ENCODE measurements at places on chromosomes 1 and 21.

GRCh38 chr1:150971583-150972416 lies 2.8 kb downstream of the CERS2 start:
- DNase-seq, result no peak

GRCh38 chr1:29967261-29967660 lies 730.9 kb downstream of the PTPRU start:
- peak; percentile 13 for DNase-seq

DNA sequence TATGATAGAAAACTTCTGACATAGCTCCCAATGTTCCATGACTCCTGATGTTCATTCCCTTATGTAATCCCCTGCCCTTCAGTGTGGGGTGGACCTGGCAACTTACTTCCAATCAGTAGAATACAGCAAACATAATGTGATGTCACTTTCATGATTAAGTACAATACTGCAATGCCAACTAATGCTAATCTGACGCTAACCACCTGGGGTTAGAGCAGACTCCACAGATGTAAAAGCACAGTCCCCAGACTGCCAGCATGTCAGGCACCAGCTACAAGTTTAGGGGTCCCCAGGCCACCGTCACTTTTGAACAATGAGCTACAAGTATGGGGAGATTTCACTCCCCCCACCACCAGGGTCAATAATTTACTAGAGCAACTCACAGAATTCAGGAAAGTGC lies 32.3 kb upstream of the FBXO28 start:
- DNase-seq, result no peak

- no peak for DNase-seq
Measured at GRCh38 chr1:174556392-174556791, 108.6 kb downstream of the GPR52 start.

DNA sequence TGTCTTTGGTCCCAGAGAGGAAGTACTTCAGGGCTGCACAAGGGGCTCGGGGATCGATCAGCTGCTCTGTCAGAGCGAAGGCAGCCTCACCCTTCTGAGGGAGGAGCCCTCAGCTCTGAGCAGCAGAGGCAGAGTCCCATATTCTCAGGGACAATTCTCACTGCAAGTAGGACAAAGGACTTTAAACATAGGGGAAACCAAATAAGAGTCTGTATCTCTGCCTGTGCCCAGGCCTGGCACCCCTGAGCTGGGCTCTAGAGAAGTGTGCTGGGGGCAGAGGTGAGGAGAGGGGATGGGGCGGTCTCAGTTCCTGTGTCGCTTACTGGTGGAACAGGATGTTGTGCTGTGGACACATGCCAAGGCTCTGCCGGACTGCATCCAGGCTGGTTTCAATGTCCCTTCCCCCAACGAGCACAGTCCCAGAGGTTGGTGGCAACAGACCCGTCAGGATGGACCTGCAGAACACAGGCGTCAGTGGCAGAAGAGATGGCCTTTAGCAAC lies 76.6 kb downstream of the ABCA4 start:
- no peak for DNase-seq

DNA sequence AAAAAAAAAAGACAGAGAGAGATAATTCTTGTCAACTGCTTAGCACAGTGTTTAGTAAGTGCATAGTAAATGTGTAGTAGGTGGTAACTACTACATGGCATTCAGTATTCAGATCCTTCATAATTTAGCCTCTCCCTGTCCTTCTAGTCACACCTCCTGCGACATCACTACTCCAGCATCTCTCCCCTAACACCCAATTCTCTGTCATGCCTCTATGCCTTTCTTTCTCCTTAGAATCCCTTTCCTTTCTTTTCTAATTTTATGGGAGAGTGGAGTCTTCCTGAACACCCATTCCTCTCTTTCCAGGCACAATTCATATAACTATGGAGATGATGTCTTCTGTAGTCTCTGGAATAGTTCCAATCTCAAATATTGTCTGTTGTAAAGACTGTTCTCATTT lies 3.9 kb upstream of the VPS72 start:
- no peak for DNase-seq
